Natural killer cell treated with Interleukin-12 subunit alpha and Interleukin-12 subunit beta and Interleukin-15 and Interleukin-18, amount 100 ng/mL, for 72 hours (primary cell): ENCODE measurements at places on chromosomes 16 and 17. TPM values are rescaled to one million over a fixed set of nuclear protein-coding genes. Genes with fewer than 3 reads are reported as not detected.

Gene EVPL
- total RNA-seq = 0.64 TPM

- H3K4me3 ChIP-seq = no peak overlapping the region
- no peaks in the 10 kb centered on the region for H3K36me3 ChIP-seq
- H3K27me3 ChIP-seq = peaks cover 14% of the 10 kb centered on the region
- H3K4me1 ChIP-seq = peaks cover 32% of the 10 kb centered on the region
These were observed 5.5 kb downstream of the IGFBP4 start for GRCh38 chr17:40448639-40449261.

- H3K27ac ChIP-seq = no peak overlapping the region
- H3K4me1 ChIP-seq = peaks cover 3% of the 10 kb centered on the region
- H3K27me3 ChIP-seq = no peaks in the 10 kb centered on the region
- H3K4me3 ChIP-seq = no peak overlapping the region
These were observed 19.2 kb downstream of the PLXDC1 start for GRCh38 chr17:39132192-39132610.

DNA sequence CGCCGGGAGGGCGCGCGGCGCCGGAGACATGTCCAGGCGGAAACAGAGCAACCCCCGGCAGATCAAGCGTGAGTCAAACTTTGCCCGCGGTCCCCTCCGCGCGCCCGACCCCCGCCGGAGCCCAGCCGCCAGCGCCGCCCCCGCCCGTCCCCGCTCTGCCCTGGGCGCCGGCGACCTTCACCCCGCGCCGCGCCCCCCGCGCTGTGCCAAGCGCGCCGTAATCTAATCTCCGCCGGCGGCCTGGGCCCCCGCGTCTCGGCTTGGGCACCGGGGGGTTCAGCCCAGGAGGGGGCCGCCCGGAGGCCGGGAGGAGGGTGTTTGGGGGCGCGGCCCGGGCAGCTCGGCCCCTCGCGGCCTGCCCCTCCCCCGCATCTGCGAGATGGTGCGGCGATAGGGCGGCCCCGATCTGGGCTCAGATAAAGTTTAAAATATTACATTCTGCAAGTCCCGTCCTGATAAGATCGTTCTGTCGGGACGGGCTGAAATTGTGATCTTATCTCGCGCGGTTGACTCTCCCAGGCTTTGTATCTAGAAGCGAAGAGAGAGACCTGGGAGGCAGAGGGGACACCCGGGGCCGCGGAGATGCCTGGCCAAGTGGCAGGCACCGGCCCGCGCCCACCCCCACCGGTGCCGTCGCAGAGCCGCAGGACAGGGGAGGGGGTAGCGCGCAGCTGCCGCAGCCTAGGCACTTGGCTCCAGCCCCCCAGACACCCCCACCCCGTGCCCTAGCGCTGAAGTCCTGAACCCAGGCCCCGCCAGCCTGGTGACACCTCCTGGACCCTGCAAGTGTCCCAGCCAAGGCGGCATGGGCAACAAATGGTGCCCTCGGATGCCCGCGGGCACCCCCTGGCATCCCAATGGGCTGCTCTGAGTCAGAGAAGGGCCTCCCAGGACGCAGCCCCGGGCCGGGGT is 787 bp downstream of the ZFPM1 start:
- peak overlapping the region; percentile 94 for H3K4me3 ChIP-seq
- H3K27ac ChIP-seq = peak overlapping the region; percentile 78
- DNase-seq = no peak

- H3K27me3 ChIP-seq = no peaks in the 10 kb centered on the region
- no peak overlapping the region for H3K4me3 ChIP-seq
- no peak overlapping the region for H3K27ac ChIP-seq
- H3K36me3 ChIP-seq = no peaks in the 10 kb centered on the region
- no peaks in the 10 kb centered on the region for H3K4me1 ChIP-seq
- no peak for DNase-seq
These were observed 202.6 kb downstream of the PARN start for GRCh38 chr16:14427371-14427948.

DNA sequence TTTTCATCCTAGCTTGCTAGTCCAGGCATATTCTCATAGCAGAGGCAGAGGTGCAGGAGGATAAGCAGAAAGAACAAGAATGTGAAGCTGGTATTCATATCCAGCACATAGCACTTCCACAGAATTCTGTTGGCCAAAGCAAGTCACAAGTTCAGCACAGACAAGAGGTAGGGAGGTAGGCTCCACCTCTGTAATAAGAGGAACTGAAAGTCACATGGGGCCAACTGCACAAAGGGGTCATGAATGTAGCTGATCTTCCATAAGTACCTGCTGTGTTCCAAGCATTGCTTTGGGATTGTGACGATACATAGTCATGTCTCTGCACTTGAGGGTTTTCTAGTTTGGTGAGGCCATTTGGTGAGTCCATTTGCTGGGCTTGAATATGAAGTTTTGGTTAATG is 110.8 kb upstream of the MPHOSPH6 start:
- H3K27me3 ChIP-seq = peaks cover 11% of the 10 kb centered on the region
- no peak for DNase-seq
- H3K27ac ChIP-seq = no peak overlapping the region
- H3K36me3 ChIP-seq = no peaks in the 10 kb centered on the region
- no peak overlapping the region for H3K4me3 ChIP-seq

Gene C17orf67
- 1.9 TPM for total RNA-seq

Gene PNMT
- not detected for total RNA-seq

DNA sequence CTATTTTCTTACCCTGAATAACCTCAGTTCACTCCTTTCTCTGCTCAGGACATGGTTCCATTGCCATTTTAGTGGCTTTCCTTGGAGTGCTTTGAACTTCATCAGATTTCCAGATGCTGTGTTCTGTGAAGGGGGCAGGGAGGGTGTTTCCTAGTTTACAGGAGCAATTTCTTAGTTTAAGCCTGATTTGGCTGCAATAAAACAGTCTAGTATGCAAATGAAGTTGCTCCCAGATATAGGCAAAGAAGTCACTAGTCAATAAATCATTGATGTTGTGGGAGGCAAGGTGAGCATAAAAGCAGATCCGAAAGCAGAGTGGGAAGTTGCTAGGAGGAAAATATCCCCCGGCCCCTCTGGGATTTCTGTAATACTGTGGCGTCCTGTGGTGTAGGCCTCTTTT is 202.3 kb downstream of the HS3ST4 start:
- no peak overlapping the region for H3K4me3 ChIP-seq
- H3K27ac ChIP-seq = no peak overlapping the region
- H3K36me3 ChIP-seq = no peaks in the 10 kb centered on the region

Gene KRTAP4-1
- not detected for total RNA-seq

Gene TNS4
- total RNA-seq = 0.76 TPM

GRCh38 chr16:50531901-50532300 is 16.3 kb upstream of the NKD1 start:
- no peak overlapping the region for H3K4me3 ChIP-seq
- H3K36me3 ChIP-seq = no peaks in the 10 kb centered on the region
- no peak overlapping the region for H3K27ac ChIP-seq
- DNase-seq = no peak
- H3K4me1 ChIP-seq = no peaks in the 10 kb centered on the region

Gene KRT24
- total RNA-seq = not detected

GRCh38 chr17:31068291-31068690 is 26.5 kb upstream of the NF1 start:
- peaks cover 8% of the 10 kb centered on the region for H3K27me3 ChIP-seq
- DNase-seq = no peak
- no peaks in the 10 kb centered on the region for H3K36me3 ChIP-seq
- no peaks in the 10 kb centered on the region for H3K4me1 ChIP-seq

Gene C17orf113
- not detected for total RNA-seq

GRCh38 chr16:58107709-58108108 is 21.5 kb downstream of the CFAP20 start:
- H3K27me3 ChIP-seq = no peaks in the 10 kb centered on the region
- H3K27ac ChIP-seq = no peak overlapping the region
- H3K36me3 ChIP-seq = no peaks in the 10 kb centered on the region
- no peaks in the 10 kb centered on the region for H3K4me1 ChIP-seq
- no peak overlapping the region for H3K4me3 ChIP-seq

DNA sequence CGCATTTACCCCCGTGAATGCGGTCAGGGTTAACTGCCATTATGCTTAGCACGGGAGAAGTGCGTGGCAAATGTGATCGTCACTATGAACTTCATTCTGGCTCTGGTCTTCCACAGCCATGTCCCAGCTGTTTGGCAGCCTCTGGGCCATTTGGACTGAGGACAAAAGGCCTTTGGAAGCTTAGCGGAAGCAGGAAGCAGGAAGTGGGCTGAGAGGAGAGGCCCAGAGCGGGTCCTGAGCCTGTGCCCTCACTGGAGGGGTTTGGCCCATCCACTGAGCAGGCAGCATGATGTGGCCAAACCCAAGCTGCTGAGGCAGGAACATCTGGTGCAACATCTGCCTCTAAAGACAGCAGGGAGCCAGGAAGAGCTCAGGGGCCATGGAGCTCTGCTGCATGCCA is 345.9 kb downstream of the C16orf95 start:
- no peak for DNase-seq
- H3K36me3 ChIP-seq = no peaks in the 10 kb centered on the region
- H3K4me3 ChIP-seq = no peak overlapping the region
- no peak overlapping the region for H3K27ac ChIP-seq
- no peaks in the 10 kb centered on the region for H3K27me3 ChIP-seq

DNA sequence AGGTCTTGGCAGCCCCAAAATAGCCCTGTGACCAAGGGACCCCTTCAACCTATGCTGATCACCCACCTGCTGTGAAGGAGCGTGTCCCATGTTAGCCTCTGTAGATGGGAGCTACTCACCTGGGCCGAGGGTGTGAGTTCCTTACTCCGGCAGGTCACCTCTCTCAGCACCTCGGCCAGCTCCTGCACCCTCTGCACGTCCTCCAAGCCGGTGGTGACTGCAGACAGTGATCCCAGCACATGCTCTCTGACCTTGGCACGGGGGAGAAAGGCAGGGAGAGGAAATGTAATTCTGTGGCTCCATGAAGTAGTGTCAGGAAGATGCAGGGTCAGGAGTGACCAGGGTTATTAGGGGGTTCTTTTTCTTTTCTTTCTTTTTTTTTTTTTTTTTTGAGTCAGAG is 67.7 kb upstream of the BCO1 start:
- H3K27me3 ChIP-seq = peaks cover 10% of the 10 kb centered on the region
- no peak for DNase-seq
- no peak overlapping the region for H3K4me3 ChIP-seq
- no peaks in the 10 kb centered on the region for H3K4me1 ChIP-seq
- no peak overlapping the region for H3K27ac ChIP-seq

DNA sequence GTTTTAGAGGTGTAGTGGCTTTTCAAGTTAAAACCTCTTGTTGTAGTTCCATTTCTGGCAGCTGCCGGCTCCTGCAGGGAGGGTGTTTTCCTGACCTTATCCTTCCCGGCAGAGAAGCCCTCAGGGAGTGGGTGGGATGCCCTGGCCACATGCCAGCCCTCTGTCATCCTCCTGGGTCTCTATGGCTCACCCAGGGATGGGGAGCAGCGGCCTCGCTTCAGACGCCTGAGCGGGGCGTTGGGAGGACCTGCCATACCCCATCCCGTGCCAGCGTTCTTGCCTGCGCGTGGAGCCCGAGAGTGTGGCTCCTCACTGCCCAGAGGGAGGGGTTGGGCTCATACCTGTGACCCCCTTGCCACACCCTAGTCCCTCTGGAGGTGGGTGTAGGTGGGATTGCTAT is 11.9 kb downstream of the KCNJ12 start:
- no peaks in the 10 kb centered on the region for H3K36me3 ChIP-seq
- DNase-seq = no peak
- no peak overlapping the region for H3K27ac ChIP-seq

GRCh38 chr16:84308120-84308519 is 13.4 kb downstream of the WFDC1 start:
- no peak for DNase-seq
- peaks cover 15% of the 10 kb centered on the region for H3K27me3 ChIP-seq
- H3K36me3 ChIP-seq = no peaks in the 10 kb centered on the region
- H3K4me1 ChIP-seq = no peaks in the 10 kb centered on the region
- no peak overlapping the region for H3K27ac ChIP-seq

- no peaks in the 10 kb centered on the region for H3K27me3 ChIP-seq
- H3K4me3 ChIP-seq = no peak overlapping the region
- no peak overlapping the region for H3K27ac ChIP-seq
- no peak for DNase-seq
These were observed 18.6 kb downstream of the NOD2 start for GRCh38 chr16:50711862-50712559.

Gene HEATR9
- 0.81 TPM for total RNA-seq

Gene CMTM2
- total RNA-seq = 0.67 TPM

GRCh38 chr16:23125277-23125676 is 24.0 kb downstream of the USP31 start:
- H3K4me1 ChIP-seq = peaks cover 22% of the 10 kb centered on the region
- no peaks in the 10 kb centered on the region for H3K36me3 ChIP-seq
- no peak for DNase-seq
- no peak overlapping the region for H3K4me3 ChIP-seq

Gene SDK2
- 0.14 TPM for total RNA-seq

DNA sequence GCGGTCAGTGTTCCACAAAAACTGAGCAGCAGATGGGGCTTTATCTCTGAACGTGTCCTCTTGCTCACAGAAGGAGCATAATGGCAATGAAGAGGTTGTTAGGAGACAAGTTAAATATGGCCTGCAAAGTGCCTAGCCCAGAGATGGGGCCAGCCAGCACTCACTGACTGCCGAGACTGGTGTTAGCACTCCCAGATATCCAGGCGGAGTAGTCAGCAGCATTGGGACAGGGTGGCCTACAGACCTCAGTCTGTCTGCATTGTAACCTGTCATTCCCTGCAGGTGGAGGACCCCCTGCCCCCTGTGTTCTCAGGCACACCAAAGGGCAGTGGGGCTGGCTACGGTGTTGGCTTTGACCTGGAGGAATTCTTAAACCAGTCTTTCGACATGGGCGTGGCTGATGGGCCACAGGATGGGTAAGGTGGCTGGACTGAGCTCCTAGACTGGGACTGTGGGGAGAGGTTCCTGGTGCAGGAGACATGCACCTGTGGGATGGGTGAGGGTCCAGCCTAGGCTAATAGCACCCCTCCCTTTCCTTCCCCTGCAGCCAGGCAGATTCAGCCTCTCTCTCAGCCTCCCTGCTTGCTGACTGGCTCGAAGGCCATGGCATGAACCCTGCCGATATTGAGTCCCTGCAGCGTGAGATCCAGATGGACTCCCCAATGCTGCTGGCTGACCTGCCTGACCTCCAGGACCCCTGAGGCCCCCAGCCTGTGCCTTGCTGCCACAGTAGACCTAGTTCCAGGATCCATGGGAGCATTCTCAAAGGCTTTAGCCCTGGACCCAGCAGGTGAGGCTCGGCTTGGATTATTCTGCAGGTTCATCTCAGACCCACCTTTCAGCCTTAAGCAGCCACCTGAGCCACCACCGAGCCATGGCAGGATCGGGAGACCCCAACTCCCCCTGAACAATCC is 4.2 kb downstream of the MFAP4 start:
- H3K36me3 ChIP-seq = no peaks in the 10 kb centered on the region
- H3K27ac ChIP-seq = no peak overlapping the region
- H3K4me3 ChIP-seq = no peak overlapping the region
- no peak for DNase-seq
- no peaks in the 10 kb centered on the region for H3K27me3 ChIP-seq

Gene AATK
- total RNA-seq = 7.6 TPM

Gene SLC5A11
- 2.4 TPM for total RNA-seq

DNA sequence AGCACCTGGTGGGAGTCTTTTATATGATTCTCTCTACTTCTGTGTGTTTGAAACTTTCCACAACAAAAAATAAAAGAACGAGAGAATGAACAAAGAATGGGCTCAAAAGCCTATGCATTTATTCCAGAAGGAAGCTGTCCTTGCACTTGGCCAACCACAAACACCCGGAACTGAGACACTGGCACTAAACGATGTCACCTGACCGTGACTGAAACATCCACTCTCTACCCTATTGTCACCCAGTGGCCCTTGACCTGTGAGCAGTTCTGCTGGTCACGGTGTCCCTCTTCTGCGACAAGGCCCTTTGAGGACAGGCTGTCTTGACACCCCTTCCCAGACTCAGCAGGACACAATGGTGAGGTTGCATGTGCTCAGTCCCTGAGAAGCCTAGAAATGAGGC is 56.6 kb downstream of the TEKT5 start:
- peaks cover 9% of the 10 kb centered on the region for H3K27me3 ChIP-seq
- DNase-seq = no peak
- no peak overlapping the region for H3K4me3 ChIP-seq
- peaks cover 2% of the 10 kb centered on the region for H3K4me1 ChIP-seq
- H3K36me3 ChIP-seq = no peaks in the 10 kb centered on the region
